Placental pericyte (primary cell): ENCODE measurements at places on chromosomes 4 and X. TPM values are rescaled to one million over a fixed set of nuclear protein-coding genes. Genes with fewer than 3 reads are reported as not detected.

Gene TRPC5OS
- total RNA-seq, result not detected in 2 replicates

Gene DUSP21
- total RNA-seq, result not detected in 2 replicates

Gene SPANXN3
- total RNA-seq, result not detected in 2 replicates

Gene PABPC1L2B
- not detected in 2 replicates for total RNA-seq

Gene TRIM75
- total RNA-seq, result under 0.01 and 0.43 TPM in 2 replicates

Gene IDS
- 40.3 and 85.2 TPM in 2 replicates for total RNA-seq

Gene LDOC1
- total RNA-seq, result 4.8 and 6.2 TPM in 2 replicates

Gene ITIH6
- not detected in 2 replicates for total RNA-seq

Gene IL2
- total RNA-seq, result not detected in 2 replicates

Gene CEP135
- 10.3 and 21.8 TPM in 2 replicates for total RNA-seq

Gene GRIA3
- 0.22 and 6.2 TPM in 2 replicates for total RNA-seq

Gene ARAP2
- total RNA-seq, result under 0.01 and 3.0 TPM in 2 replicates

Gene PAQR3
- total RNA-seq, result 9.6 and 31.2 TPM in 2 replicates

Gene TMEM156
- total RNA-seq, result 2.2 and 3.7 TPM in 2 replicates

Gene TEX13D
- not detected in 2 replicates for total RNA-seq

Gene CCNB3
- under 0.01 and 2.6 TPM in 2 replicates for total RNA-seq

Gene PLAC8
- total RNA-seq, result 0.14 TPM in 1 of 2 replicates, not detected in the other

Gene HSD17B13
- 0.14 and 0.22 TPM in 2 replicates for total RNA-seq

Gene CLCN5
- 17.0 and 17.1 TPM in 2 replicates for total RNA-seq

Gene NLGN3
- total RNA-seq, result 0.14 and 0.22 TPM in 2 replicates

Gene CXCL10
- total RNA-seq, result 0.43 TPM in 1 of 2 replicates, not detected in the other

Gene TMPRSS11B
- not detected in 2 replicates for total RNA-seq

Gene PDCL2
- total RNA-seq, result not detected in 2 replicates

Gene SYP
- total RNA-seq, result under 0.01 and 0.29 TPM in 2 replicates

Gene SLC6A8
- 10.0 and 16.4 TPM in 2 replicates for total RNA-seq

Gene AMTN
- 0.43 TPM in 1 of 2 replicates, not detected in the other for total RNA-seq

Gene SH3TC1
- 49.4 and 51.2 TPM in 2 replicates for total RNA-seq

Gene SPANXA2
- not detected in 2 replicates for total RNA-seq

Gene GPRASP1
- 1.3 and 1.4 TPM in 2 replicates for total RNA-seq

Gene TMEM47
- total RNA-seq, result 0.66 and 13.3 TPM in 2 replicates

Gene SLC2A9
- total RNA-seq, result 0.43 and 2.4 TPM in 2 replicates
